NCI-H2171 (cell line): ENCODE measurements at places on chromosomes 4 and X.
A peak's percentile ranks its signal among the peaks of the same experiment; 100 is the strongest.

DNA sequence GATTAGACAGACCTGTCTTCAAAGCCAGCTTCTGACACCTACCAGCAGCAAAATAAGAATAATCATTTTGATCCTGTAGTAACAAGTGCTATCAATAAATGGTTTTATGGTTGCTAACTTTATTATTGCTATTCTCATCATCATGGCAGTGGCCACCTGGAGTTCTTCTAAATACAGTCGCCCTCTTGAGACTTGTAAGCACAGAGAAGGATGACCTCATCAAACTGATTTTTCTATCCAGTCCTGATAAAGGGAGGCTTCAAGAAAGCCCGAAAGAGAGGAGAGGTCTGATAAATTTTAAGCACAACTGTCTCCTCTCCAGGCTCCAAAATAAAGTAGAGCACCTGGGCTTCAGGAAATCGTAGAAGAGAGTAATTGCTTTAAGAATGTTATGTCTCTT lies 286.4 kb downstream of the USP46 start:
- DNase-seq, result no peak

GRCh38 chr4:95959633-95960032 lies 119.7 kb downstream of the PDHA2 start:
- no peak for DNase-seq

- DNase-seq, result no peak
These were observed 6.7 kb upstream of the PPID start for GRCh38 chr4:158729716-158730559.

- no peak for DNase-seq
These were observed 535.2 kb upstream of the FAT1 start for GRCh38 chr4:187258651-187259401.

GRCh38 chr4:113540859-113541258 lies 220.7 kb downstream of the CAMK2D start:
- peak; percentile 8 for DNase-seq

GRCh38 chr4:129916991-129917390 lies 821.0 kb downstream of the C4orf33 start:
- DNase-seq, result peak; percentile 18
